ENCODE measurements at places on chromosomes 7 and 10.
A peak's percentile ranks its signal among the peaks of the same experiment; 100 is the strongest.

DNA sequence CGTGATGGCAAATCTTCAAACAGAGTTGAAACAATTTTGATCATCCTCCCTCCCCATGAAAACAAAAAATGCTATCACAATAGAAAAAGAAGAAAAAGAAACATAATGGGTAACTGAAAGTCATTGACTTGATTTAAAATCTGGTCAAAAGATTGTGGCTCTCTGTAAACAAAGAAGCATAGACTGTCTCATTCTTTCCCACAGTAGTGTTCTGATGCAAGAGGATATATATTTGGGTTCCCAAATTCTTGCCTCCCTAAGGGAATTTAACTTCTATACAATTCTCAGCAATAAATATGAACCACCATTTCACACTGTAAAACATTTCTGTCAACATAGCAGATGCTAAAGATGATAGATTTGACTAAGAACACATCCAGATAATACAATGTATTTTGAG, 32.8 kb upstream of the MEOX2 start:
- DNase-seq = no peak

GRCh38 chr7:26861050-26861449, 3.3 kb downstream of the SKAP2 start:
- no peak for DNase-seq

DNA sequence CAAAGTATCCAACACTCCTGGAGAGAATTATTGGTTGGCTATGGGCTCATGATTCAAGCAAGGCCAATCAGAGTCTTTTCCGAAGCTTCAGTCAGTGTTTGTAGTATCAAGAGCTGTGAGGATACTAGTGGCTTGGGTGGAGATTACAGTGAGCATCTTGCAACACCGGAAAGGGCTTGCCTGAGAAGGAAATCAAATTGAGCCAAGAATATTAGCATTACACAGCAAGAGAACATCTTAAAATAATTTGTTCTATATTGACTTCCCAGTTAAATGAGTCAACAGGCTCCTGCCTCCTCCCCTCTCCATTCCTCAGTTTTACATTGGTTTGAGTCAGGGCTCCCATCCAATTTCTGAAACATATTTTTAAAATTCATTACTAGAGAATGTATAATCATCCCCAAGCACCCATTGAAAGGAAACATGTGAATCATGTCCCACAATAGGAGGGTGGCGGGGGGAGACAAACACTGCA, 127.4 kb downstream of the ELAPOR2 start:
- DNase-seq = no peak

DNA sequence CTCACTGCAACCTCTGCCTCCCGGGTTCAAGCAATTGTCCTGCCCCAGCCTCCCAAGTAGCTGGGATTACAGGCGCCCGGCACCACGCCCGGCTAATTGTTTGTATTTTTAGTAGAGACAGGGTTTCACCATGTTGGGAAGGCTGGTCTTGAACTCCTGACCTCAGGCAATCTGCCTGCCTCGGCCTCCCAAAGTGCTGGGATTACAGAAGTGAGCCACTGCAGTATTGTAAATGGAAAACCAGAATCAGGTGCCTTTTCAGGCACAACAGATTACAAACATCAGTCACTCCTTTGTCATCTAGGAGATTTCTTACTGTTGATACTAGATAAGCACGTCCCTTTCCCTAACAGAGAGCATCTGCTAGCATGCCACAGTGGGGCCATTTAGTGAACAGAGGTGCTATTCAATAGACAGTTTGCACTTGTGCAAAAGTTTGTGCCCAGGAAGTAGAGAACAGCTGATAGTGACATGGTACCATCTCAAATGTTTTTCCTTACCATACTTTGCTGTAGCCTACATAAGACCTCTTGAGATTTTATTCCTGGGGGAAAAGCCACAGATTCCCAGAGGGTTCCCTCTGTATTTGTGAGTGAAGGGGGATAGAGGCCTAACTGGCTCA, 24.5 kb upstream of the WAC start:
- DNase-seq = no peak

DNA sequence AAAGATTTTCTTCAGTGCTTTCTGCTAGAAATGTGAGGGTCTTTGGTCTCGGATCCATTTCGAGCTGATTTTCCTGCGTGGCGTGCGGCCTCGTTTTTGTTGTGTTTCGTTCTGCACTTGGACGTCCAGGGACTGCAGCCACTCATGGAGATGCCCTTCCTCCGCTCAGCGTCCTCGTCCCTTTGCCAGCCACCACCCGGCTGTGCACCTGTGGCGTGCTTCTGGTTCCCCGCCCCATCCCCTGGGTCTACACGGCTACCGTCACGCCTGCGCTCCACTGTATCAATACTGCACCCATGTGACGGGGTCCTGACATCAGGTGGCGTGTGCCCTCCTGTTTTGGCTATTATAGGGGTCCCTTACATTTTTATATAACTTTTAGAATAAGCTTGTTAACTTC, 42.7 kb upstream of the NKX6-2 start:
- no peak for DNase-seq

GRCh38 chr10:103845972-103846371, 9.4 kb downstream of the SH3PXD2A start:
- DNase-seq = peak; percentile 61

GRCh38 chr10:11856678-11857077, 33.5 kb downstream of the PROSER2 start:
- no peak for DNase-seq

GRCh38 chr10:21363731-21364104, 161.8 kb downstream of the SKIDA1 start:
- DNase-seq = no peak

DNA sequence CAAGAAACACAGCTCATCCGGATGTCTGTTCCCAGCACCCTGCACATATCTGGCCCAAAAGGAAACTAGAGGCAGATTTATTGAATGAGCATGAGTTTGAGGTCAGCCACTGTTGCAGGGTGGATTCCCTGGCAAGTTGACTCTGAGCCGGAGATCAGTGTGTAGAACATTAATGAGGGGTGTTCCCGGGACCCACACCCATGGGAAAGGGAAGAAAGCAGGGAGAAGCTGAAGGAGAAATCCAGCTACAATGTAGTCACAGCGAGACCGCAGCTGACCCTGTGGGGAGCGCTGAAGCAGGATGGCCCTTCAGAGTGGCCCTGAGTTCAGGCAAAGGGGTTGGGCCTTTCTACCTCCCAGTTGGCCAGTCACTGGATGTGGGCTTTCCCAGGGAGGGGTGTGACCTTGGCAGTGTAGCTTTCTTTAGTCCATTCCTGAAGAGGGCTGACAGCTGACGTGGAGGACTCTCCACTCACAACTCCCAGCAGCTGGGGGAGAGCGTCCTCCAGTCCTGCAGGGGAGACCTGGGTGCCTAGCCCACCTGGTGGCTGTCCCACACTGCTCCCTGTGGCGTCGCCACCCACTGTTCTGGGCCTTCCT, 324.2 kb upstream of the ZMIZ1 start:
- no peak for DNase-seq

DNA sequence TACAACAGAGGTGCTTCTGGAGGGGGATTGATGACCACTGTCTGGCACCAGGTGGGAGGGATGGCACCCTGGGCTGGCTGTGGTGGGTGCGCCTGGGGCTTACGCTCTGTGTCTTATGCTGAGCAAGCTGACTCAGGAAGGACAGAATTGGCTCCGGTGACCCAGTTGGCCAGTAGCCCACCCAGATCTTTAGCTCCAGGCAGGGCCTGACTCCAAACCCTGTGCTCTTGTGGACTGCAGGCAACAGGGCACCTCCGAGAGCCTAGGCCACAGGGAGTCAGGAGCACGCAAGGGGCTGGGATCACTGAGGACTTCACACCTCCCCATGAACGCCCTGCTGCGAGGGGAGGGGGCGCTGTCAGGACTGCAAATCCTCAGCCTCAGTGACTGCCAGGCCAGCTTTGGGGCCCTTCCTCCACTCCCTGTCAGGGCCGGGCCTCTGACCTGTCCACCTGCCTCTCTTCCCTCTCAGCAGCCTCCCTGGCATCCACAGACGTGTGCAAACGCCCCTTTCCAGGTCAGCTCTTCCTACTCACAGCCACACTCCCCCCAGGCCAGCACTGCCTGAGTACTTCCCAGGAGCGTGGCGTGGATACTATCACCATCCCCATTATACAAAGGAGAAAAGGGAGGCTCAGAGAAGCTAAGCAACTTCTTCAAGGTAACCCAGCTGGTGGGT, 118.7 kb downstream of the SLIT1 start:
- no peak for DNase-seq

GRCh38 chr7:28855538-28856217, 102.5 kb downstream of the TRIL start:
- DNase-seq = no peak

DNA sequence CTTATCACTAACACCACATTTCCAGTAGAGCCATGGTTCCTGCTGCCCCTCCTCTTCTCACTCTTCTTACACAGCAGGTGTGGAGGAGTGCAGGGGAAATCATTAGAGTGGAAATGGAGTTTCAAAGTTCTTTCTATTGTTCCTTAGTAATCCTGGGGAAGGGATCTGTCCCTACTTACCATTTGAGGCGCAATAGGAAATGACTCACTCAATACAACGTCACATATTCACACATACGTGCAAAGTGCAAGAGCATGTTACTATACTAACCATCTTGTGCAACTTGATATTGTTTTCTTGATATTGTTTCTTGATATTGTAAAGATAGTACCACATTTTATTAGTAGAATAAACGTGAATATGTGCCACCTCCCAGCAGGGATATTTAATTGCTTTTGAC, 1010.2 kb downstream of the DNAJB9 start:
- DNase-seq = no peak

DNA sequence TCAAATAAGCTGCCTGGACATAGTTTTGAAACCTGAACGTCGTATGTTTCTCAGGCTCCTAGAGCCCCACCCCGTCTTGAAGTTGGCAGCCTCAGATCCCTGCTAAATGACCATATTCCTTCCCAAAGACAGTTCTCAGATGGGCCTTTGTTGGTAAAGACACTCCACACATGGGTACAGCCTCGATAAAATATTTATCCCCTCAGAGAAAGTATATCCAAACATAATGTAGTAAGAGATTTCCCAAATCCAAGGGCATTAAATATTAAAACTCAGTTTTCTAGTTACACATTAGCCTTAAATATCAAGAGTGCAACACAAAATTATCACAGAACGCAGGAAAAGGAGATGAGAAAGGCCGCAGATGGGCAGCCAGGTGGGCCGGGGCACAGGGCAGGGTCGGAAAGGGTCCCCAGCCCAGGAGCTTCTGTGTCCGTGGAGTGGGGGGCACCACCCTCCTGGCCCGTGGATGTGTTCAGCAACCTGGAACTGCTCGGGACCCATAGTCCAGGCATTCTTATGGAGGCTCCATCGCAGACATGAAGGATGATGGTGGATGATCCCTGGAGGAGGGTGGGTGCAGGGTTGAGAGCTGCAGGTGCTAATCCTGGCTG, 1.5 kb upstream of the CFAP46 start:
- DNase-seq = no peak

DNA sequence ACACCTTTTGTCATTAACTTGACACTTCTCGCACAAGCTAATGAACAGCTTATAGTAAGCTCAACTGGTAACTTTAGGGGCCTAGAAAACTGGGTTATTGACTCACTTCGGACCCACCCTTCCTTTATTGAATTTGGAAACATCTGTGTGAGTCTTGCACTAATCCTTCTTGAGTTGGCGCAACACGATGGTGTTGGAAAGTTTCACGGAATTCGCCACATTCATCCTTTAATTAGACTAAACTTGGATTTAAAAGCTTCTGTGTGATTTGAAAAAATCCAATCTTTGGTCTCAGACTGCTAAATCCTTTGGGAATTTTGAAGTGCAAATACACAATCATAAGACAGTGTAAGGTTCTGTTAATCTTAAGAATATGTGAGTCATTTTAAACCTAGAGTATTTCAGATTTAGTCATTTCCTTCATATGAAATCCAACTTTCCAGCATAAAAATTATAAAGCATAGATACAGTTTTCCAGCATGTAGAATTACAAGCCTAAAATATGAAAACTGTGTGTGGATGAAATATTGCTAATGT, 15.1 kb downstream of the FZD8 start:
- no peak for DNase-seq

DNA sequence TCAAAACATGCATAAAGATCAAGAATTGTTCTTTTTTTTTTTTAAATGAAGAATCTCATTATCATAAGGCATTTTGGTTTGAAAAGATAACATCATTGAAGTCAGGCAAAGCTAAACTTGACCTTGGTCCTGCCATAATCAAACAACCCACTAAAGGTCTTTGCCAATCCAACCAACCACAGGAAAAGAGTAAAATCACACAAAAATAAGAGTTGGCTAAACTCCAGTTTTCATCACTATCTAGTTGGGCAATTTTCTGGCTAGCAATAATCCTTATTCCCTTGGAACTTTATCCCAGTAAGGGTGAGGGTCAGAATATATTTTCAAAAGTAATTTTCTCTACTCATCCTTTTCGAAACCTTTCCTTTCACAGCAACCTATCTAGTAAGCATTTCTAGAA, 62.4 kb downstream of the HIBADH start:
- DNase-seq = no peak

- DNase-seq = no peak
Observed at GRCh38 chr10:44361109-44361508, 23.8 kb downstream of the CXCL12 start.

- DNase-seq = no peak
Observed at GRCh38 chr10:68963151-68963550, 7.2 kb downstream of the DDX21 start.

DNA sequence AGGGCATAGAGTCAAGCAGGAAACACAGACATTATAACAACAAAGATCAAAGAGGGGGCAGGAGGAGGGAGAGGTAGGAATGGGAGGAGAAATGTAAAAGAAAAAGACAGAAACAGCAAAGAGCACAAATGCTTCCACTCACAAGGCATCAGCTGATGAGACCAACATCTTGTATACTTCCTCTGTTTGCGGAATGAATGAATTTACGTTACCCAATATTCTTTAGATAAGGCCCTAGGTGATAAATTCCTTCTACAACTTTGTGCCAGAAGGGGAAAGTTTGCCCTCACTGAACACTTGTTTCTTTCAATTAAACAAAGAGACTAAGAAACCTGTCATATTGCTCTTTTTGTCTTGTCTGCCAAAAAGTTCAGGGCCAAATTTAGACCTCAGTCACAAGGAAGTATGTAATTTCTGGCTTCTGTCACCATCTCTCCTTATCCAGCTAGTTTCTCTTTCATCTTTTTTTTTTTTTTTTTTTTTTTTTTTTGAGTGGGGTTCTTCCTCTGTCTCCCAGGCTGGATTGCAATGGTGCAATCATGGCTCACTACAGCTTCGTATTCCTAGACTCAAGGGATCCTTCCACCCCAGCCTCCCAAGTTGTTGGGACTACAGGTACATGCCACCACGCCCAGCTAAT, 116.4 kb upstream of the NANOS1 start:
- DNase-seq = no peak

DNA sequence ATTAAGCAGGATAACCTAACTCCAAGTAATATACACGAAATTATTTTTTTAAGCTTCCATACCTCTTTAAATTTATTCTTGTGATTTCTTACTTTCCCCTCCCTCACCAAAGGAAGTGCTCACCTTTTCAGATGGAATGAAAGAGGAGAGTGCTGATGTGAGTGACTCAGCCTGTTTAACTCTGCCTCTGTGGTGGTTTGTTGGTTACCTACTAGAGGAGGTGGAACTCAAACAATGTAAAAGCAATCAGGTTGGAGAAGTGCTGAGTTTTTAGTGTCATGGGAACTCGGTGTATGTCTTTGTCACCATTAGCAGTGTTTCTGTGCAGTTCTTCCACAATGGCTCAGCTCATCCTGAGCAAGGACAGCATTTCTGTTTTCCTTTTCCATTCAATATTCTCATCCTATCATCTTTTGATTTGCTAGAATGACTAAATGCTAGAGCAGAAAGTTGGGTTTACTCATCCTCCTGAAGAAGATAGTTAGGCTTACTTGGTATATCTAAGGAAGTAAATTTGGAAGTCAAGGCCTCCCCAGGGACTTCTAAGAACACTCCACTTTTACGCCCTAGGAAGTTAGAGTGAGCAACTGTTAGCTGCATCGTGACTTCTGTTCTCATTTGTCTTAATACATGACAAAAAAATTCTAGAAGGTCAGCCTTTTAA, 6.0 kb downstream of the ADD3 start:
- DNase-seq = peak; percentile 51

Data from activated CD4-positive, alpha-beta T cell treated with anti-CD3 and anti-CD28 coated beads, Interleukin-2, amount 10 ng/mL, durations not matched to agents 7 days and 5 days (primary cell).